CD4-positive, alpha-beta T cell treated with Interleukin-6 at 100 ng/mL for 8 hours (primary cell): ENCODE measurements at places on chromosomes 6 and 20.
A peak's percentile ranks its signal among the peaks of the same experiment; 100 is the strongest.

GRCh38 chr6:165831812-165832510, 168.9 kb upstream of the PDE10A start:
- DNase-seq: no peak

DNA sequence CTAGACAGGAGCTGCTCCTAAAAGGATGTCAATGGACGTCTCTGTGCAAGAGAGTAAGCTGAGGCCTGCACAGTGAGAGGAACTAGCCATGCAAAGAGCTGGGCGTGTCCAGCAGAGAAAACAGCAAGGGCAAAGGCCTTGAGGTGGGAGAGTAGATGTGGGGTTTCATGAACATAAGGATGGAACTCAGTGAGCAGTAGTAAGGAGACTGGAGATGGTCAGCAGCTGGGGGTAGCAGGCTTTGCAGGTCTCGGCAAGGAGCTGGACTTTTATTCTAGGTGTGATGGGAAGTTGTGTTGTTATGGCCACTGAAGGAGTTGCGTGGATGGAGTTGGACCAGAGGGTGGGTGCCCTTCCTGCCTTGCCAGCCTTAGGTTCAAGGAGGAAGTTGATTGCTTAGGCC, 90.7 kb upstream of the SIRPA start:
- DNase-seq: no peak

- peak; percentile 75 for DNase-seq
Measured at GRCh38 chr20:35490736-35491181, 35.4 kb downstream of the CEP250 start.

GRCh38 chr6:11779329-11780096, 910 bp upstream of the ADTRP start:
- DNase-seq: no peak

DNA sequence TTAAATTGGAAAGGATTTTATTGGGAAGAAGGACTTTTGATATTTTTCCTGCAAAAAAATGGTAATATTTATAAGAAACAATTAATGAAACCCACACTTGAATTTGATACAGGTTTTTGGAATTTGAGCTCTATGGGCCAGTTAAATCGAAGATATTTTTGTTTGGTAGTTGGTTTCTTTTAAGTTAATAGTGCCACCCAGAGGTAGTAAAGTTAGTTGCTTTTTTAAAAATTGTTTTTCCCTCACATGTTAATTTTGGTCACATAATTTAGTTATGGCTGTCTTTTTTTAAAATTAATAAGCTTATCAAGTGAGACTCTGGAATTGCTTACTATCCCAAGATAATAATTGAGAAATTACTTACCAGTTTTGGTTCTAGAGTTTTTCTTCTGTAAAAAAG, 7.1 kb downstream of the PRIM2 start:
- no peak for DNase-seq

DNA sequence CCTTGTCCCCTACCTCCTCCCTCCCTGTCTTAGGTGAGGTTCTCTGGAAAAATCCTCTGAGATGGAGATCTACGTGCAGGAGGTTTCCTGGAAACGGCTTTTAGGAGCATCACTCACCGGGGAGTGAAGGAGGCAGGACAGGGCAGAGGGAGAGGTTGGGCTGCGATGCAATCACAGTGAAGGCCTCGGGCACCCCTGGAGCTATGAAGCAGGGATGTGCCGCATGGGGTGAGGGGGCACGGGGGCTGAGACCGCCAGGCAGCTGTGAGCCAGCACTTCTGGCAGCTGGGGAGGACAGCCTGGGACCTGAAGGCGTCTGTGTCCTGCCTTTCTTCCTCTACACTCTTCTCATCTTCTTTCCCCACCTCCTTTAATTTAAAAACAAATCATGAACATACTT, 12.9 kb upstream of the GLP1R start:
- no peak for DNase-seq

DNA sequence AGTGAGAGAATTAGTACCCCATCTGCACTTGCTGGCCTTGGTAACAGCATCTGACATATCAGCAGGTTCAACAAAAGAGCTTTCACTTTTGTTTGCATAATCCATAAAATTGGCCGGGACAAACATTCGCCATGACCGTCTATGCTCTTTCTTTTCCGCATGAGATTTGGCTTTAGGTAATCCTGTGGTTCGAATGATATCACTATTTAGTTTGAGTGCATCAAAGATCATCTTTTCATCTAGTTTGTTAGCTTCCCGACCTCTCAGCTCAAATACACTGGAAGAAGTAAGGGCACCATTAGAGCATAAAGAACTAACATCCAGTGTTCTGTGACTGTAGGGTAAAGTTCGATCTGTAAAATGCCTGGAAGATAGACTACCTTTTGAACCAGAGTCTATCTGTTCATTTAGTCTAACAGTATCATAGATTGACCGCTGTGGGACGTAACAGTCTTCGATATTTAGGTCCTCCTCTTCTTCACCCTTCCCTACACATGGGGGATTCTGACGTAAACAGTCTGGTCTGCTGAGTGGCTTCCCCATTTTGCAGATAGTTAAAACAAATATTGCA, 101.6 kb downstream of the DST start:
- no peak for DNase-seq

DNA sequence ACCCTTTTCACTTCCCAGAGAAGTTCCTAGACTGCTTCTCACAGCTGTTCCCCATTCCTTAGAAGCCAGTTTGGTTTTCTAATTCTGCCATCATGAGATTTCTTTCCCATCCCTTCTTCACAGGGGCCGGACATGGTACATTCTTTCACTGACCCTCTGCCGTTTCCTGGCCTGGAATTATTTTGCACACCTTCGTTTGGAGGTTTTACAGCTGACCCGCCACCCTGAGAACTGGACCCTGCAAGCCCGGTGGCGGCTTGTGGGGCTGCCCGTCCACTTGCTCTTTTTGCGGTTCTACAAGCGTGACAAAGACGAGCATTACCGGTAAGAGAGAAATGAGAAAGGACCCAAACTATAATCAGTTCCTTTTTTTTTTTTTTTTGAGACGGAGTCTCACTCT, 4.2 kb downstream of the C6orf136 start:
- DNase-seq: no peak

- no peak for DNase-seq
Measured at GRCh38 chr6:43972913-43973300, 154.3 kb downstream of the MRPL14 start.

DNA sequence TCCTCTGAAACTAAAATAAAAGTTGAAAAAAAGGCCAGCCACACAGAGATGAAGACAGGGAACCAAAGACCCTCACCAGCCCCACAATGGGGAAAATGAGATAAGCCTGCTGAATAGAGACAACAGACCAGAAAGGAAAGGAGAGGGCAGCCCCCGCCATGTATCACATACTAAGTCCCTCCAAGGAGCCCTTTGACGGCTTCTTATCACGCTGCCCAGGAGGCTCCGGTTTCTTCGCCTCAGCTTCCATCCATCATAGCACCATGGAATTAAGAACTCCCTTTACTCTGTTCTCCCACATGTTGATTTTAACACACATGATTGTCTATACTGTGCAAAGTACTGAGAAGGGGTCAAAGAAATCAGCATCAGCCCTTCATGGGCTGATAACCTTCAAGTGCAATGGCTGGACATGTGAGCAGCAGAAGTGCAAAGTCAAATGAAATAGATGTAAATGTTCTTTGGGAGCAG, 54.9 kb downstream of the MAP3K5 start:
- DNase-seq: no peak

- DNase-seq: no peak
Measured at GRCh38 chr6:113744861-113745260, 112.3 kb upstream of the MARCKS start.

GRCh38 chr6:160789263-160790027, 87.4 kb downstream of the PLG start:
- DNase-seq: no peak

DNA sequence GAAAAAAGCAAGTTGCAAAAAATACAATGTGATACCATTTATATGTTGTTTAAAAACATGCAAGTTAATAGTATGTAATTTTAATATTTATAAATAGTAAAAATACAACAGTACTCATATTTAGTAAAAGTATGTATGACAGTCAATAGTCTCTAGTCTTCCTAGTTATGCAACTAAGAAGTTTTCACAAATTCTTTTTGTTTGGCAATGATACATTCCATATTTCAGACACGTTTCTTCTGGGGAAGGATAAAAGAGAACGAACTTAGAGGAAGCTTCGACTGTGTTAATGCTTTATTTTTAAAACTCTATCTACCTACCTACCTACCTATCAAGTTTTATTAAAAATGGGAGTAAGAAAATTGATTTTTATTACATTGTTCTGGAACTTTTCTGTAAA, 77.7 kb downstream of the UBE3D start:
- no peak for DNase-seq

GRCh38 chr6:106555767-106556166, 73.5 kb downstream of the RTN4IP1 start:
- DNase-seq: no peak

GRCh38 chr20:35735826-35736470, 6.1 kb downstream of the RBM39 start:
- DNase-seq: no peak

DNA sequence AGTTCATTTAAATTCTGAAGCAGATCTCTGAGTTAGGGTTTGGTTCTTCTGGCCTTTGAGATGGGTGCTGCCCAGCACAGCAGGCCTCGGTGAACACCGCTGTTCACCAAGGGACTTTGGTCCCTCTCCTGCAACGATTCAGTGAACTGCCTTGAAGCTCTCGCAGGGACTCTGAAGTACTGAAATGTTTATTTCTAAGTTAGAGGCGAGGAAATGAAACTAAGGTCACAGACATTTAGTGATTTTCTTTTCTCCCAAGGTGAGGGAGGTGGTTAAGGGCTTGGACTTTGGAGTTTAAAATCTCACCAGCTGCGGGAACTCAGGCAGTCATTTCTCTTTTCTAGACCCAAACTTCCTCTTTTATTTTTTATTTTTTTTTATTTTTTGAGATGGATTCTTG, 26.2 kb downstream of the E2F3 start:
- no peak for DNase-seq

GRCh38 chr6:25872814-25873213, 1.2 kb downstream of the SLC17A3 start:
- DNase-seq: peak; percentile 3

DNA sequence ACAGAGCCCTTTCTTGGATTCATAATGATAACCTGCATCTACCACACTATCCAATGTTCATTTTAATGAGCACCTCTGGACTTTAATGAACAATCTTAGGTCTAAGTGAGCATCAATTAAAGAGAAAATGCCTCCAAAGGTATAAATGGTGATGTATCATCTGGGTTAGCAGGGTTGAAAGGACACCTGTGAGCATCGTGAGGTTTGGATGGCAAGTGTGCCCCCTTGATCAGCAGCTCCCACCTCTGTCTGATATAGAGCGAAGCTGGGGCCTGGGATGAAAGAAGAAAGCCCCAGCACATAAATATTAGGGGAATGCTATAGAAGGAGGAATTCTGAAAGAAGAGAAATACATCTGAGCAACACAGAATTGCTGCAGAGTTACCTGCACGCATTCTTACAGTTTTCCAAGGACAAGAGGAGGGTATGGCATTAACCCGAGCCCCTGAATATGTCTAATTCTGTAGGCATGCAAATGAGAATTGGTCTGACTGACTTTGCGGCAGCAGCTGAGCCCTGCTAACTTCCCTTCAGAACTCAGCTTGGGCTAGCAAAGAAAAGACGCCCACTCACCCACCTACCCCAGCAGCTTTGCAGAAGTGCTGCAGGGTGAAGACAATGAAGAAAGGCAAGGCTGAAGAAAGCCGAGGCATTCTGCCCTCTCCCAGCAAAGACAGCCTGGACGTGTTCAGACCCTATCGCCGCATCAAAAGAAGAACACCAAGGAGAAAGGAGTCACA, 136.2 kb downstream of the GMPR start:
- no peak for DNase-seq

- DNase-seq: no peak
Measured at GRCh38 chr6:125584468-125584939, 164.9 kb upstream of the HEY2 start.

DNA sequence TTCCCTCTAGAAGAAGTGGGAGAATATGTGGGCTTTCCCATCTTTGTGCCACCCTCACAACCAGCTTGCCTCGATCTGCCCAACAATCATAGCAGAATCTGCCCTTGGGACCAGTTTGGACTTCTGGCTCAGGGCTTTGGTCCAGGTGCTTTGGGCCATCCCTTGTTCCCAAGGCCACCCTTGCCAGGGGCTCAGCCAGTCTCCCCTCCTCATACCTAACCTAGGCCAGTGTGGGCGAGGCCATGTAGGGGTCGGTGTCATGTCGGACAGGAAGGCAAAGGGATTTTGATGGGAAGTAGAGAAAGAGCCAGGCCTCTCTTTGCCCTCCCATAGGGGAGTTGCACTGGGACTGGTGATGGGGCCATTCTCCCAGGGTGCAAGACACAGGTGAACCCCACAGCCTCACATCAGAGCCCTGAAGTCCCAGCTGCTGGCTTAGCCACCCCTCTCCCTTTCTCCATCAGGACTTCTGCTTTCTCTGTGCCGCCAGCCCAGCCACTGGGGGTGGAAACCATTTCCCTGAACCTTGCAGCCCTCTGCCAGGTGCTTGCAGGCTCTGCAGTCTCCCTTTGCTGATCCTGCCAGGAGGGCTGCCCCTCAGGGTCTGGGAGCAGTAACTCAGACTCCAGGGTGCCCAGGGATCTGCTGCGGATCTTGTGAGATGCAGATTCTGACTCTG, 60.7 kb downstream of the SLC24A3 start:
- no peak for DNase-seq

- no peak for DNase-seq
Measured at GRCh38 chr6:82989736-82990290, 75.8 kb downstream of the UBE3D start.

DNA sequence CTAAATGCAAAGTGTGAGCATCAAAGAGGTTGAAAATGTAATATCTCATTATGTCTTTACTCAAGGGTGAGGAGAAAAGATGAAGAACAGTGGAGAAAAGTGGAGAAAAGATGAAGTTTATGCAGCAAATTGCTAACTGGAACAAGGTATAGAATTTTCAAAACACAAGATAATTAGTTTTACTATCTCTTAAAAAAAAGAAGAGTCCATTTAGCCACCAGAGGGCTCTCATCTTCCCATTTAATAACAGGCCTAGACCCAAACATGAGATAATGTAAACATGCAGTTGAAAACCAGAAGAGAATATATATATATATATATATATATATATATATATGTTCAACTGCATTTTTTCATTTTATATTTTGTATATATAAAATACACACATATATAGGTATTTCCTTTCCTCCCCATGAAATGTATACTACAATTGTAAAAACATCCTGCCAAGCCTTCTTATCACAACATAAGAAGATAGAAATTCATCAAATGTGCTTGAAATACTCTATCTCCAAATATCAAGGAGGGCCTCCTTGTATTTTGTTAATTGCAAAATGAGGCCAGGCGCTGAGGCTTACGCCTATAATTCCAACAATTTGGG, 78.4 kb downstream of the ADTRP start:
- peak; percentile 50 for DNase-seq

DNA sequence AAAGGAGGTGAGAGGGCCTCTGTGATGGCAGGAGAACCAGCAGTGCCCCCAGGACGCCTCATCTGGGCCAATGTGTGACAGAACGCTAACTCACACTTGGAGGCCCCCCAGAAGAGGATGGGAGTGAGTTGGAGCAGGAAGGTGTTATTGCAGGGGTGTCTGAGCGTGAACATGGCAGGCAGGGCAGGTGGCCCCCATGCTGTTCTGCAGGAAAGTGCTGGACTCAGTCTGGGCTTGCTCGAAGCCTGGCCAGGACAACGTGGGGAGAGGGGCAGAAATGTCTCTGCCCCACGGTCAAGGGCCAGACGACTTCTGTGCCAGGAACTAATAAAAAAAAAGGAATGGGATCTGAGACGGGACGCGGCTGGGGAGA, 931 bp upstream of the EBF4 start:
- DNase-seq: no peak
